ENCODE measurements at places on chromosomes 2 and 18.

GRCh38 chr2:42127425-42128424, 41.4 kb upstream of the EML4 start:
- no peak for DNase-seq

DNA sequence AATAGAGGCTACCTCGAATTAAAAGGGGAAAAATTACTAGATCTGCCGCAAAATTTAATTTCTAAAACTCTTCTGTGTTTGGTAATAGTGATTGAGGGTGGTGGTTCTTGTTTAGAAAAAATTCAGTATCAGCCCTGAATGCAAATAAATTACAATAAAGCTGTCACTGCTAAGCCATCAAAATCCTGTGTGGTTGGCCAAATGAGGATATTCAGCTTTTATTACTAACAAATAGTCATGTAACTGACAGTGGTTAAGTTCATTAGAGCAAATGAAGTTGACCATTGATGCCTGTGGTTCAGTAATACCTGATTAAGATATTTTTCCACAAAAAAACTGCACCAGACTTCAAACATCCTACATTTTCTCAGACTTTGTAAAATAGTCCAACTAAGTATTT, 14.4 kb downstream of the PPP1CB start:
- no peak for DNase-seq

GRCh38 chr18:6878556-6879297, 149.2 kb downstream of the ARHGAP28 start:
- no peak for DNase-seq

DNA sequence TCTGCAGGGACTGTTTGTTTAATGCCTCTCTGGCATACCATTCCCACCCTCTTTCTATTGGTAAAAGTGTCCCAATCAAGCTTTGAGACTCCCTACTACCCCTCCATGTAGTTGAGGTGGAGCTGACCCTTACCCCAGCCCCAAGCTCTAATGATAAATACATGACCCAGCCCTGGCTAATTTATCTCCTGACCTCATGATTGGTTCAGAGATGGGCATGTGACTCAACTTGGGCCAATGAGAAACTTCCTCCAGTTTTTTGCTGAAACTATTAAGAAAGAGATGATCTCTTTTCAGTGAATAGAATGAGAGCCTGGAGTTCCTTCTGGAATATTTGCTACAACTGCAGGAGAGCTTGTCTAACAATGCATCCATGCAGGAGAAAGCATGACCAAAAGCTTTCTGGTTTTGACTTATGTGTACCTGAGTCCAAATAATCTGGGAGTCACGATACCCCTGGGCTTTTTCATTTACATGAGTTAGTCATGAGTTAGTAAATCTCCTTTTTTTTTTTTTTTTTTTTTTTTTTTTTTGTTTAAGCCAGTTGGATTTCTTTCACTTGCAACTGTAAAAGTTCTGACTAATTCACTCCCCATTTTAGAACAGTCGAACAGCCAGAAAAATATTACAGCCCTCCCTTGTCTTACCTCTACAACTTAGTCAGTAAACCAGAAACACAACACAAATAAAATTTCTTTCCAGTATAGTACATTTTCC, 66.5 kb upstream of the TLK1 start:
- DNase-seq: no peak

- no peak for DNase-seq
Observed at GRCh38 chr2:61443342-61444041, 27.4 kb downstream of the USP34 start.

DNA sequence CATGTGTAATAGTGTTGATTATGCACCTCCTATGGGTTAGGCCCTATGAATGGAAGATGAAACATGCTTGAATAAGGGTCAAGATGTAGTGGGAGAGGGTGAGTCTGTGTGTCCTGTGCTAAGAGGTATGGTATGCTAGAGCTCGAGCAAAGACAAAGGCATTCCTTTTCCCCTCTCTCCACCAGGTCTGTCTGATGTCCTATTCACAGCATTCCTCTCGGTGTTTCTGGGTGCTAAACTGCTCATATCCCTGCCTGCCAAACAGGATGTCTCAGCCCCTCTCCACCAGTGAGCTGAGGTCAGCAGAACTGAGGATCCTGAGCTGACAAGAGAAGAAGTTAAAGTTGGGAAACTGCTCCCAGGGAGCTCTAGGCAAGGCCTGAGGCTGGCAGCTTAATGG, 344.9 kb downstream of the TSN start:
- no peak for DNase-seq

GRCh38 chr2:240836781-240837467, 16.9 kb upstream of the KIF1A start:
- DNase-seq: no peak

- no peak for DNase-seq
Observed at GRCh38 chr2:216596236-216596979, 36.8 kb upstream of the IGFBP2 start.

DNA sequence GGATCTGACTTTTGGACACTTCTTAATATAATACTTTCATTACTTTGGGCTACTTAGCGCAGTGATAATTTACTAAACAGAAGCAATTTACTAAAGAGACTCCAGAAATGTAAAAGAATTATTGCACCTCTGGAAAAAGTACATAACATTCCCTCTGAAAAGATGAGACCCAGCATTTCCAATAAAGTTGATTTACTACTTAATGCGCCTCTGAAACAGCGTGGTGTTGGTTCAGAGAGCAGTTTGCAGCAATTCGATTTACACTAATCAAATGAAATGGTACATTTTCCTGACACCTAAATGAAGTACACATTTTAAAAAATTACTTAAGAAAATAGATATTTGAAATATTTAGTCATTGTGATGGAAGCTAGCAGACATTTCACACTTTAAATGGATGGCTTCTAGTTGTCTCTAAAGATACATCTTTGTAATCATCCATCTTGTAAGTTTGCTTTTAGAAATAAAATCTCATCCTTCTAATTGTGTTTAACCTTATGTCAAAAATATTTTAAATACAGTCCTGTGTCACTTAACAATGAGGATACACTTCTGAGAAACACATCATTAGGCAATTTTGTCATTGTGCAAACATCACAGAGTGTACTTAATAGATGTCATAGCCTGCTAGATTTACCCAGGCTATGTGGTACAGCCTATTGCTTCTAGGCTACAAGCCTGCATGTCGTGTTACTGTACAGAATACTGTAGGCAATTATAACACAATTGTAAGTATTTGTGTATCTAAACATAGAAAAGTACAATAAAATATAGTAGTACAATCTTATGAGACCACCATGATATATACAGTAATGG, 284.6 kb upstream of the UBE2E3 start:
- DNase-seq: no peak

- no peak for DNase-seq
Observed at GRCh38 chr2:221495731-221496130, 76.4 kb downstream of the EPHA4 start.

- no peak for DNase-seq
Observed at GRCh38 chr18:7233134-7233810, 2.4 kb downstream of the LRRC30 start.

DNA sequence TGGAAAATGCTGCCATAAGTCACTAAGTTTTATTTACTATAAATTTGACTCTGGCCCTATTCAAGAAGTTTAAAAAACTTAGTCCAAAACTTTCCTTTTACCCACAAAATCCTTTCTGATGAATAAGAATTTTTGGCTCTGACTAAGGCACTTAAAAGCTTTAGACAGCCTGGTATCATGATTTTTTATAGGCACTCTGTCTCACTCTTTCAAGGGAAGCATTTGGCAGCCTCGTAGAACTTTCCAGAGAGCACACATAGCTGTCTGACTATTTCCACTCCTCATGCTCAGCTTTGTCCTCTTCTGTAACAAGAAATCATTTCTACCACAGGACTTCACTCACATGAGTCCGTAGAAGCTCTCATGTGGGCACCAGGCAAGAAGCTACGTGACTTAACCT, 32.3 kb upstream of the XDH start:
- no peak for DNase-seq

DNA sequence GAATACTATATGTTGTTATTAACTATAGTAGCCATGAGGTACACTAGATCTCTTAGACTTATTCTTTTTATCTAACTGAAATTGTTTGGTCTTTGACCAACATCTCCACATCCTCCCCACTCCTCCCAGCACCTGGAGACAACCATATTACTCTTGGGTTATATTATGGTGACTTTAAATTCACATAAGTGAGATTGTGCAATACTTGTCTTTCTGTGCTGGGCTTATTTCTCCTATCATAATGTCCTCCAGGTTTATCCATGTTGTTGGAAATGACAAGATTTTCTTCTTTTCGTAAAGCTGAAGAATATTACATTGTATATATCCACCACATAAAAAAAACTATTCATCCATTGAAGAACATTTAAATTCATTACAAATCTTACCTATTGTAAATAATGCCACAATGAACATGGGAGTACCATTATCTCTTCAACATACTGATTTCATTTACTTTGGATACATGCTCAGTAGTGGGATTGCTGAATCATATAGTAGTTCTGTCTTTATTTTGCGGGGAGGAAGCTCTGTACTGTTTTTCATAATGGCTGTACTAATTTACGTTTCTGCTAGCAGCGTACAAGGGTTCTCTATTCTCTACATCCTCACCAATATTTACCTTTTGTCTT, 159.2 kb upstream of the SCN7A start:
- DNase-seq: no peak

GRCh38 chr18:35564795-35565453, 16.6 kb upstream of the GALNT1 start:
- DNase-seq: no peak

GRCh38 chr18:74532511-74533025, 1.7 kb upstream of the CNDP1 start:
- DNase-seq: no peak

DNA sequence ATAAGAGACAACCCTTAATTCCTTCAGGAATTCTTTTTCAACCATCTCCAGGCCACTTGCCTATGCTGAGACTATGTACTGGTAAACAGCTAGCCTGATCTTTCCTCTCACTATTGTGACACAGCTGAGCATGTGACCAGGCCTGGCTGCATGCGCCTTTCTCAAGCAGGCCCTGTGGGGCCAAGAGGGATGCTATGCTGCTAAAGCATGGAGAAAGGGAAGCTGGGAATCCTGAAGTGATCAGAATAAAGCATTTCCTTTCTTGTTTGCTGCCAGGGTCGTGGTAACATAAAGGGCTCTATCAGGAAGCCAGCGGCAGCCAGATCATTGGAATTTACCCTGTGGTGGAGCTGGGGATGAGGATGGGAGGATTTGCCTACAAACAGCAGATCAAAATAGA, 29.8 kb upstream of the LCLAT1 start:
- no peak for DNase-seq

DNA sequence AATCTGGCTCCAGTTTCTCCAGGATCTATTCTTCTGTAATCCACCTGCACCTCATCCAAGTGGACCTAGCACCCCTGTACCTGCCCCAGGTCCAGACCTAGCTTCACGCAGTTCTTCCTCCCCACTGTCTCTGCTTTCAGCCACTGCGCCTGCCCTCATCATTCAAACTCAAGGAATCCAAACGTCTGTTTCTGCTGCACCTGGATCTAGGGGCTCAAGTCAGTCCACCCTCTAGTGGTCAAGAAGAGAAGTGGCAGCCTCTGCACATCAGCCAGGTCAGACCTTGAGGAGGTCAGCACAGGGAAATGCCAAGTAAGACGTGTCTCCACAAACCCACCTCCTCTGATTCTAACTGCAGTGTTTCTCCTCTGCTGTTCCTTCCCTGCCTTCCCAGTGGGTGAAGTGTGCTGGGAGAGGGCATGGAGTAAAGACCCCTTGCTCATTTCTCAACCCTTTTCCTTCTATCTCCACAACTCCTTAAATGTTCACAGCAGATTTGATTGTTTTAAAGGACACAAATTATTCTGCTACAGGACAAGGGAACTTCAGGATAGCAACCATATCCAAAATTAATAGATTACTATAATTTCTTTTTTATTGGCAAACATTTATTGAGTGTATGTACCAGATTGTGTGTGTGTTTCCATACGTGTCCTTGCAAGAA, 8.6 kb upstream of the RNF152 start:
- no peak for DNase-seq

GRCh38 chr2:85589982-85590791, 5.4 kb upstream of the RNF181 start:
- DNase-seq: no peak

DNA sequence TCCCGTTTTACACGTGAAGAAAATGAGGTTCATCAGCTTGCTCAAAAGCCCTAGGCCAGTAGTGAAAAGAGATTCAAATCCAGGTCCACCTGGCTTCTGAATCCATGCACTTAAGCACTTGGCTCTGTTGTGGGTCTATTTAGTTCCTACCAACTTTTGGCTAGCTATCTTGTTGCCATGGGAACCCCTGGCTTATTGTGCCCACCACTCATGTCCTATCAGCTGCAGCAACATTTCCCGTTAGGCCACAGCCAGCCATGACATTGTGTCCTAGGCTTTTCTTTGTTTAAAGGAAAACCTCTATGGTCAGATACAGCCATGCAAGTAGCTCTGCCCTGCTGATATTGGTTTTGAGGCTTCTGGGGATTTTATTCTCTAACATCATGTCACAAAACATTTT, 49.8 kb downstream of the PLEK start:
- DNase-seq: no peak

- no peak for DNase-seq
Observed at GRCh38 chr2:196112418-196113034, 43.9 kb upstream of the DNAH7 start.

GRCh38 chr2:133266041-133266925, 302.0 kb downstream of the NCKAP5 start:
- DNase-seq: no peak

GRCh38 chr2:174527101-174527721, 40.4 kb upstream of the GPR155 start:
- DNase-seq: no peak

- no peak for DNase-seq
Observed at GRCh38 chr2:68309426-68309825, 10.3 kb downstream of the CNRIP1 start.

DNA sequence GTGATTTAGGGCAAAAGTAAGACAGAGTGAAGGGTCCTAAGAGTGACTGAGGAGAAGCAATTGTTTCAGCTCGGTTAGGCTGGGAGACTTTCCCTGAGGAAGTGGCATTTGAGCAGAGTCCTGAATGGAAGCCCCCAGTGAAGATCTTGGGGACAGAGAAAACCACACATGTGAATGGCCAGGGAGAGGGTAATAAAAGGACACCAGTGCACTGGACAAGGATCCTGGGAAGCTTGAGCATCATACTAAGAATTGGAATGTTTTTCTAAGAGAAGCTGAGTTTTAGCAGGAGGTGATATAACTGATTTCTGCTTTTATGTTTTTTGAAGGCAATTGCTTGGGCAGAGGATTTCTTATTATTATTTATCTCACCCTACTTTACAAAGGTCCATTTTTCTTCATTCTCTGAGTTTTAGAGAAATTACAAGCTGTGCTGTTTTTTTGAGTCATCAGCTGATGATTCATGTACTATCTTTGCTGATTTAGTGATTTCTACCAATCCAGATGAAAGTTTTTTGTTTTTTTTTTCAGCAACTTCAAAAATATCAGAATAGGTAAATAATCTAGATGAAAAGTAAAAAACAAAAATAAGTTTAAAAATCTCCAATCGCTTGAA, 43.5 kb downstream of the MFSD6 start:
- no peak for DNase-seq

GRCh38 chr2:188187726-188188125, 103.9 kb upstream of the GULP1 start:
- no peak for DNase-seq

GRCh38 chr18:54812885-54813284, 15.4 kb upstream of the RAB27B start:
- no peak for DNase-seq
